ENCODE measurements at places on chromosomes 4 and X.

- no peak for DNase-seq
These were observed 7.1 kb downstream of the SMARCAD1 start for GRCh38 chr4:94214703-94215319.

GRCh38 chr4:184012937-184013336 lies 107.8 kb downstream of the STOX2 start:
- no peak for DNase-seq

DNA sequence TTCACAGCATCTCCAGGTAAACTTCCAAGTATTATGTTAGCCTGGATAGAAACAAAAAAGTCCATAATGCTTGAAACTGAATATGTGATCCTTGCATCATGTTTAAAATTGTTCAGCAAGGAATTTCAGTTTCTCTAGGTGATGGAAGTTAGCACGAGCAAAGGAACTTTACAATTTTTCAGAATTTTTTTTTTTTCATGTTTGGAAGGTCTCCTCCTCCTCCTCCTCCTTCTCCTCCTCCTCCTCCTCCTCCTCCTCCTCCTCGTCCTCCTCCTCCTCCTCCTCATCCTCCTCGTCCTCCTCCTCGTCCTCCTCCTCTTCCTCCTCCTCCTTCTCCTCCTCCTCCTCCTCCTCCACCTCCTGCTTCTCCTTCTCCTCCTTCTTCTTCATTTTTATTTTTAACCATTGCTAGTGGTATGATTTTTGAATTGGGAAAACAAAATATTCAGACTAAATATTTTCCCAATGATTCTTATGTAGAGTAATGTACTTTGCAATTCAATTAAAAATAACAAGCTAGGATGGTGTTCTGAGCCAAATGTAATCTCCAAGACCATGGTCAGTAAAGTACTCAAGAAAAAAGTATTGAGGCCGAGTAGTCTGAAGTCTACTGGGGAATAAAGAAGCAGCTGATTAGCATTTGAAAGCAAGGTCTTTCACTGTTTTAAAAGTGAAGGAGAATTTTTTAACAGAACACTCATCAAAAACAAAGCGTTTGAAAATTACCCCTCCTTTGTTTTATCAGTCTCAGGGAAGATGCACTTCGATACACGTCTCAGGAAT lies 420.9 kb upstream of the ATOH1 start:
- DNase-seq: no peak

GRCh38 chr4:146335763-146336409 lies 121.5 kb downstream of the REELD1 start:
- DNase-seq: no peak

DNA sequence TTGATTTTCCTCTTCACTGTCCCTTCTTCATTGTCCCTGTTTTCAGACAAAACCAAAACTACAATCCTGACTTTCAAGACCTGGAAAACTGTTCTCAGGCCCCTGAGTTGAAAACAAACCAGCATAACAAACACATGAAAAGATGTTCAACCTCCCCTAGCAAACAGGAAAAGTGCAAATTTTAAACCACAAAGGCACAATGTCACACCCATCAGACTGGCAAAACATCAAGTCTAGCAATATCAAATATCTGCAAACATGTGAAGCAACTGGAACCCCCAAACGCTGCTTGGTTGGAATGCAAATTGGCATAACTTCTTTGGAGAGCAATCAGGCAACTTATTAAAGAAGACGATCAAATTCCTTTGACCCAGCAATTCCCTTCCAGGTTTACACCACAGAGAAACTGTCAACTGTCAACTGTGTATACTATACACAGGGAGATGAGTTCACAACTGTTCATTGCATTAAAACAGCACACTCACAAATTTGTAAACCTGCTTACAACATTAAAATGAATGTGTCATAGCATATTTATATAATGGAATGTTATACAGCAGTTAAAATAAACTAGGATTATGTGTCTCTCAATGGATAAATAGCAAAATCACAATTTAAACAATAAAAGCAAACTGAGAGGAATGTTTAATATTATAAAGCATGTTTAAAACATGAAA lies 7.0 kb downstream of the USP46 start:
- DNase-seq: no peak

DNA sequence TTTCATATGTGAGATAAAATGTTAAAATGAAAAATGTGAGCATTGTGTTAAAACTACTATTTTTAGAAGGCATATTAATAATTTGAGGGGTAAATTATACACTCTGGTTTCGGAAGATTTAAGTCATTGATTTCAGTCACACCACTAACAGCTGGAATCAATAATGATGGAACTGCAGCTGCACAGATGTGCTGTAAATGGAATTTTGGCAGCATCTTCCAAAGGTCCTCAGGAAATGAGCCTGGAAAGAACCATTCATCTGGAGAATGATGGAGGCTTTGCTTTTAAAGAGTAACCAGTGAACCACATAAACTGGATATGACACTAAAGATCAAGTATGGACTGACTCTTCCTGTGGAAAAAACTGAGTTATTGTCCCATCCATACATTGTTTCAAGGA lies 759.0 kb upstream of the EPHA5 start:
- DNase-seq: no peak

GRCh38 chrX:16797841-16798240 lies 11.6 kb downstream of the TXLNG start:
- no peak for DNase-seq

GRCh38 chrX:7347465-7347864 lies 199.5 kb upstream of the PUDP start:
- no peak for DNase-seq

DNA sequence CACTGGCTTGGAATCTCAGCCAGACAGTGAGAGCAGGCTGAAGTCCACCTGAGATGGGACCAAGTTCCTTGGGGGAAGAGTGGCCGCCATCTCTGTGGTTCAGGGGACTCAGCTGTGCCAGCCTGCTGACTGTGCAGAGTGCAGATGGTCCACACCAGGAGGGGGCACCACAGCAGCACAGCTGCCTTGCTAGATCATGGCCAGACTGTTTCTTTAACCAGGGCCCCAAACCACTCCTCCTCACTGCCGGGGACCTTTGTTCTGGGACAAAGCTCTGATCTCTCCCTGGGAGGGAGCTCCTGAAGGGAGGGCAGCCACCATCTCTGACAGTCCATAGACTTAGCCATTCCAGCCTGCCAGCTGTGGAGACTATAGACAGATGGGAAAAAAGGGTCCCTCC lies 2189.6 kb downstream of the PCDH7 start:
- no peak for DNase-seq

DNA sequence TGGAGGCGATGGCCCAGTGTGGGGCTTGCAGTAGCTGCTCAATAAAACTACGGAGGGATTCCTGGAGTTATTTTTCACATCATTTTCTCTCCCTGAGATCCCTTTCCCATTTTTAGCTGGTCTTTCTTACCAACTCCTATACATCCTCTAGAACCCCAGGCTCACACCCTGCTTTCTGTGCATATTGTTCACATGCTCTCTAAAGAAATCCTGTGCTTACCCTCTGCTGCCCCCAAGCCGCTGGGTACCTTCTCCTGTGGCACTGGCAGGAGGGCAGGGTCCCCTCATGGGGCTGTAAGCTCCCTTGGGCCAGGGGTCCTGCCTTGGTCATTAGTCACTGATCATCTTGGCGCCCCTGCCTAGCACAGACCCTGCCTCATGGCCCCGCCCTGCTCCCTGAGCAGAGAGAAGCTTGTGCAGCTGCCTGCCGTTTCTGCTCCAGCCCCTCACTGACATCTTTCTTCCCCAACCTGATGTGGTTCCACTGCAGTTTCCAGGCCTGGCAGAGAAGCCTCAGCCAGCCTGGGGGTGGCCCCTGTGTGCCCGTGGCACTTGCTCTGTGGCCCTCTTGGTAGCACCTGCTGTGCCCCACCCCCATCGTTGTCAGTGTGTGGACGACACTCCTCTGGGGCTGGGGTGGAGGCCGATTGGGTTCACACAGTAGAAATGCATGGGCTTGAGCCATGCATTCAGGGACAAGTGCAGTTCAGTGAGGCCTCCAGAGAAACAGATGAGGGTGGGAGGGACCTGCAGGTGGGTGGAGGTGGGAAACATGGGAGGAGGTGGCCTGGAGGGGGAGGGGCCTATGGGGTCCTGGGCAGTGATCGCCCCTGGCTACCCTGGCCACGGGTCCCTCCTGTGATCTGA lies 69.5 kb downstream of the WFS1 start:
- DNase-seq: no peak

DNA sequence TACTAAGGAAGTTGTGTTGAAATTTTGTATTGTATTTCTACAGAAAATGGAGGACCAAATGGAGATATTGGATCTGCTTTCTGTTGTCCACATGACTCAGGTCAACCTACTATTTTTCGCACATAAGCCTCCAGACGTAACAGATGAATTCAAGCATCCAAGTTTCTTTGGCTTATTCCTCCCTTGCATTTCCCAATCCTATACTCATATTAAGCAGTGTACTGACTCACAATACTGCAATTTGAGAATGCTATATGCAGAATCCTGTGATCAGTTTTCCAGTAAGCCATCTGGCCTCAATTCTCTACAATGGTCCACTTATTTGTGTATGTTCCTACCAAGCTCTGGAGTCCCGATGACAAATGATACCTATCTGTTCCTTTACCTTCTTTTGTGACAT lies 75.7 kb downstream of the ASB9 start:
- DNase-seq: no peak

- DNase-seq: no peak
These were observed 120.5 kb downstream of the MAGEC2 start for GRCh38 chrX:142084611-142085010.

GRCh38 chr4:135382280-135382959 lies 1180.8 kb upstream of the PABPC4L start:
- no peak for DNase-seq

- no peak for DNase-seq
These were observed 881 bp upstream of the CACNA1F start for GRCh38 chrX:49233887-49234555.

DNA sequence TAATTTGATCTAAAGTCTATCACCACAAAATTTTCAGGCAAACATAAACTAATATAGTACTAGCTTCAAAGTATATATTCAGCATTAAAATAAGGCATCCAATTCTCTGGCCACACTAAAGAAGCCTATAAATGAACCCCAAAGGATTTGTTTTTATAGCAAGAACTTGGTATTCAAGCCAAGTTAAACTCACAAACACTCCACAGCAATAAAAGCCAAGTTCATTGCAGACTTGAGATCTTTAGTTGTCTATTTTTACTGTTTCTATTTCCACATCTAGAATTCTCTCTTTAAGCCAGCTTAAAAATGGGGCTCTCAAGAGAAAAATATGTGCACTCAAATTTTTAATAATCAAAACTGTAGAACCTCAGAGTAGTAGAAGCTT lies 51.1 kb downstream of the WDFY3 start:
- no peak for DNase-seq

DNA sequence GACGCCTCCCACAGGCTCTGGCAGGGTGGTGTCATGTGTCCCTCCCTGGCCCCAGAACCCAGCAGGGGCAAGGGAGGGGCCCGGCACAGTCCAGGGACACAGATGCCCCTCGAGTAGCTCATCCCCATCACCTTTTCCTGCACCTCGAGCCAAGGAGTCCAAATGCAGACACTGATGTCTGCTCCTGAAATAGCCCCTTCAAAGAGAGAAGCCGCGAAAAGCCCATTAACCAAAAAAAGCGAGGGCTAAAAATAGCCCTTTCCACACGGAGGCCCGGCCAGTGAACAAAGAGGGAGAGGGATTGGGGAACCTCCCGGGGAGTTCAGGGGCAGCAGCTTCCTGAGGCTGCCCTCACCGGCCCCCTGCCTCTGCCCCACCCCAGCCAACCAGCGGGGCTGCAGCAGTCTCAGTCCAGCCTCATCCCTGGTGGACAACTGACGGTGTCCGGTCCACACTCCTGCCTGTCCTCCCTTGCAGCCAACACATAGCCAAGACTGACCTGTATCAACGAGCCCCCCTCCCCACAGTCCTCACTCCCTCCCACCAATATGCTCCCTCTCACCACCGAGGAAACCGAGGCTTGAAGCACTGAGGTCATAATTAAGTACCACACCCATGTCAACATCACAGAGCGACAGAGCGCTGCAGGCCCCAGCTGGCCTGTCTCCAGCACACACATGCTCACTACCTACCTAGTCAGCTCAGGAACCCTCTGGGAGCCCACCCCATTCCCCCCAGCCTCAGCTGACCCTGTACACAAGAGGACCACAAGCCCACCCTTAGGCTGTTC lies 23.9 kb downstream of the WDR1 start:
- DNase-seq: no peak
